ENCODE measurements at places on chromosomes 12 and 14.

DNA sequence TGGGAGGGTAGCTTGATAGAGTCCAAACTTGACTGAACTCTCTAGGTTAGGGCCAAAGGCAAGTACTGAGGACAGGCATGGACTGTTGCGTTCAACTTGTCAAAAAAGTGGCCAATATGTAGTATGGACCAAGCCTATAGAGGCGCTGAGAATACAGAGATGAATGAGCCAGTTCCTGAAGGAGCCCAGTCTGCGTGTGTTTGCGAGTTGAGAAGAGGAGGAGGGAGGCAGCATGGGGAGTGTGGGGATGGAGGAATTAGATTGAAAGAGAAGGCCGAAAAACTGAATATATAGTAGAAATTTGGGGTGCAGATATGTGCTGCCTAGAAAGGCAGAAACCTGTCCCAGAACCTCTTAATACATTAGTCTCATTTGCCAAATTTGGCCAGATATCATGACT is 412.4 kb downstream of the PCNX1 start:
- no peak for DNase-seq

DNA sequence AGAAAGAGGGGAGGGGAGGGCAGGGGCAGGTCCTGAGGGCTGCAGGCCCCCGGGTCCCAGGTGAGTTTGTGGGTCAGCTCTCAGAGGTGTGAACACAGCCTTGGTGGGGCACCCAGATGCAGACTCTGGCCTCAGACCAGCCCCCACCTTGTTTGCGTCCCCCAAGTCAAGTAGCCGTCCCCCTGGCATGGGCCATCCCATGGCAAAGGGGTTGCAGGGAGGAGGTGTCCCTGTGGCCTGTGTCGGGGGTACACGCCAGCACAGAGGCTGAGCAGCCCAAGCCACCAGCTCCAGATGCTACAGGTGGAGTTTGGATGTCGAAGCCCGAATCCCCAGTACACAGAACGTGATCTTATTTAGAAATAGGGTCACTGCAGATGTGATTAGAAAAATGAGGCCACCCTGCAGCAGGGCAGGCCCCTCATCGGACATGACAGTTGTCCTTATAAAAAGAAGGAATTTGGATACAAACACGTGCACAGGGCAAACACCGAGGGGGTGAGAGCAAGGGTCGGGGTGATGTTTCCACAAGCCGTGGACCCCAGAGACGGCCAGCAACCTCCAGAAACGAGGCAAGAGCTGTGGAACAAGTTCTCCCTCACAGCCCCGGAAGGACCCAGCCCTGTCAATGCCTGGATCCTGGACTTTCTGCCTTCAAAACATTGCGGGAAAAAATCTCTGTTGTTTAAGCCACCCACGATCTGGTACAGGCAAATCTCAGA is 141.2 kb upstream of the C14orf180 start:
- DNase-seq, result no peak

- no peak for DNase-seq
Observed at GRCh38 chr12:54429014-54429471, 10.0 kb upstream of the ITGA5 start.

GRCh38 chr14:59394268-59394667 is 70.9 kb downstream of the GPR135 start:
- no peak for DNase-seq

DNA sequence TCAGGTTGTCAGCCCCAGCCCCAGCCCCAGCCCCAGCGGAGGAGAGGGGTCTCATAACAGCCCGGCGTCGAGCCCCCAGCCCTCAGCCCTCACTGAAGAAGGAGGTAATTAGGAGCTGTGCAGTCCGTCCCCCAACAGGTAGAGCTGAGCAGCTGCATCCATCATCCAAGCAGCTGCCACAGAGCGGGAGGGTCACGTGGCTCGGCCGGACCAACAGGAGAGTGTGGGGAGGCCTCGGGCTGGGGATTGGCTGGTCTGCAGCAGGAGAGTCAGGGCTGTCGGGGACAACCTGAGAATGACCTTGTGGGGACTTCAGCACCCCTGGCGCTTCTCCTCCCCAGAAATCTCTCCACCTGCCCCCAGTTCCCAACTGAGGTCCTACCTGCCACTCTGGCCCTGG is 29.6 kb downstream of the SMUG1 start:
- no peak for DNase-seq

GRCh38 chr14:97543221-97543620 is 746.0 kb downstream of the VRK1 start:
- DNase-seq, result no peak

- no peak for DNase-seq
Observed at GRCh38 chr14:55577229-55577628, 2.8 kb upstream of the KTN1 start.

DNA sequence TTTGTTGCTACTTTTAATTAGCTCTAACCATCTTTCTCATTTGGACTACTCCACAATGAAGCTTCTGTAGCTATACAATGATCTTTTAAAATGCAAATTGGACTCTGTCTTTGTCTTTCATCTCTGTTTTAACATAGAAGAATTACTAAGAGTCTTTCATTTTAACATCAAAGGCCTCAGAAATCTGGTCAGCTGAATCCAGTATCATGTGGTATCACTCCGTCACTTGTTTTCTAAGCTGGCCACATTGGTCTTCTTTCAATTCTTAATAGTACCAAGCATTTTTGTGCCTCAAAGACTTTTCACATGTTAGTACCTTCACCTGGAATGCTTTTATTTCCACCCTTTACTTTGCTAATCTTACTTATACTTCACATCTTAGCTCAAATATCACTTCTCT is 95.5 kb upstream of the SLC16A7 start:
- DNase-seq, result no peak

- no peak for DNase-seq
Observed at GRCh38 chr14:59305231-59305630, 116.8 kb downstream of the DAAM1 start.

- no peak for DNase-seq
Observed at GRCh38 chr14:81366214-81366613, 33.9 kb downstream of the STON2 start.

DNA sequence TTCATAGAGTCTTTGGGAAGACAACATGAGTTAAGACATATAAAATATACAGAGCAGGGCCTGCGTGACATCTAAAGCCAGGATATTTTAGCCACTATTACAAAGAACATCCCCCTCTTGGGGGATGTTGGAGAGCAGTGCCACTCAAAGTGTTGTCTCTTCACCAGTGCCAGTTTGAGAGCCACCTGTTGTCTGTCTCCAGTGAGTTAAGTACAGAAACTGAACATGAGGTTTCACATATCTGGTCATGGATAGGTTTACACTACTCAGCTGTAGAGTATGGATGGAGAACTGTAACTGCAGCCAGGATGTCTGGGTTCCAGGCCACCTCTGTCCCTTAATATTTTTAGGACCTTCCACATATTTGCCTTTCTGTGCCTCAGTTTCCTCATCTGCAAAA is 39.1 kb downstream of the RNFT2 start:
- no peak for DNase-seq

GRCh38 chr12:13135371-13136178 is 32.1 kb upstream of the GSG1 start:
- peak; percentile 46 for DNase-seq

GRCh38 chr12:110627500-110628195 is 13.7 kb downstream of the TCTN1 start:
- DNase-seq, result no peak

All from endothelial cell of umbilical vein (primary cell).